ENCODE measurements at places on chromosomes 3 and 15.

GRCh38 chr3:8239718-8240695 is 261.6 kb upstream of the LMCD1 start:
- peak; percentile 34 for DNase-seq

DNA sequence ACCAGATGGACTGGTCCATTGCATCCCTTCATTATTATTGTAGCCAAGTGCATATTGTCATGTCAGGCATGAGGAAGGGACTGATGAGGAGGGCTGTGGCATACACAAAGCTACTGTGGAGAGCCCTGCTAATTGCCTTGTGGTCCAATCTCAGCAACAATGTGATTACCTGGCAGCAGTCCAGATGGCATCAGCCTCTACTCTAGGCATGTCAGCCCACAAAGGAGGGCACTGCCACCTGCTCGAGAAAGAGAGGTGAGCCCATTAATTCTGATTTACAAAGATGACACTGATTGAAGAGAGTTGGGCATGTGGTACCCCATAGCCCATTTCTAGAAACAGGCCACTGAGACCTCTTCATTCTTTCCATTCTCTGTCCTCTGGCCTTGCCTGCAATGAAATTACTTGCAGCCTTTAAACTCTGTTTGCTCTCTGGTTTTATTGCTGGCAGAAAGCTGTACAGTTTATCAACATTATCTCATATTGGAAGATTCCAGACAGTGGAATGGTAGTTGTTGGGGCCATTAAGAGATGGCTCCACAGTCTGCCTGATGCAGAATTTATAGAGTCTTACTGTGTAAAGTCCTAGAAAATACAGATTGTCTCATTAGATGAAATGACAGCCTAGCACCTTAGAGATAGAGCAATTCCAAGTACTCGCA is 307.7 kb downstream of the ARPP21 start:
- DNase-seq, result no peak

DNA sequence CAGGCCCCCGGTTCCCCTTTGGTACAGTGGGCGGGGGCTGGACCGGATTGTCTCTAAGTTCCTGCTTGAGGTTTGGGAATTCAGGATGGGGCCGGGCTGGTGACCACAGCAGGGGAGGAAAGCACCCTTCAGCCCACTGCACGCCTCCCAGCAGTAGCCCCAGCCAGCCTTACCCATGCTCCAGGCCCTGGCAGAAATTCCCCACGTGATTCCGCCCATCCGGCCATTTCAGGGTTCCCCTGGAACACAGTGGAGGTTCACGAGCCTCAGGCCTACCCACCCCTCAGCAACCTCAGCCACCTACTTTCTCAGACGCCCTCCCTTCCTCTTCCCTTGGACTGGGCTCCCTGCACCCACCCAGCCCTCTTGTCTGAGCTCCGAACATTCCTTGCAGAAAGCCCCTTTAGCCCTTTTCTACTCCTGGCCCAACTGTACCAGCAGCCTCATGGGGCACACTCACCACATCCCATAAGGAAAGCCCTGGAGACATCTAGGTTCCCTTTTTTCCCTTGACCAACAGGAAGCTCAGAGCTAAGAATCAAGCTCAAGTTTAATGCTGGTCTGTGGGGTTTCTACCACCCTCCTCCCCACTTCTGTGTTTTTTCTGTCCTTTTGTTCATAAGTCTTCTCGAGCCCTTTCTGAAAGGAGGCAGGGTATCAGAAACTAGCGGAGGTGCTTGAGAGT is 11.5 kb downstream of the ALS2CL start:
- no peak for DNase-seq

GRCh38 chr3:86923071-86923491 is 67.9 kb downstream of the VGLL3 start:
- no peak for DNase-seq

DNA sequence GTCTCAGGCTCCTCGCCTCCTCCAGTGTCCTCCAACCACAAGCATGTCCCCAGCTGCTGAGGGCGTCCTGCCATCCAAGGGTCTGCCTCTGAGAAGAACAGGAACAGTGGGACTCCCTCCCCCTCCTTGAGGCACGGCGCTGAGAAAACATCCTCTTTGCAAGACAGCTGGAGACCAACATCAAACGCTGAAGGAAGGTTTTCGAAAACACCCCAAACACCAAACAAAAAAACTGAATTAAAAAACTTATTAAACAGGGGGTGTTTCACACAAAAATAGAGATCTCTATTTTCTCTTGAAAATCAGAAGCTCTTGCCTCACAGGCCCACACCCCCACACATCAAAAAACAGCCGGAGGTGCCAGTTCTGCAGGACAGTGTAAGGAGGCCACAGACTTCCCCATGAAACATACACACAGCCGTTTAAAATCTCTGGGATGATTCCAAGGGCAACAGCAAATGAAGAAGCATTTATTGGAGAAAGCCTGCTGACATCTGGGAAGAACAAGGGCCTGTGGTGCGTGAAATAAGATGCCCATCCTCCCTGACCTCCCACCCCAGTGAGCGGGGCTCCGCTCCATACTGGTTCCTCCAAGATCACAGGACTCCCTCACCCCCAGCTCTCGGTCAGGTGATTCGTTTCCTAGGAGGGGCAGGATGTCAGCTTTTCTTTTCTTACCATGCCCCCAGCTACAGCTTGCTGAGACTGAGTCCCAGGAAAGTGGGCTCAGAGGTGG is 71.3 kb downstream of the NUP210 start:
- DNase-seq, result peak; percentile 60

DNA sequence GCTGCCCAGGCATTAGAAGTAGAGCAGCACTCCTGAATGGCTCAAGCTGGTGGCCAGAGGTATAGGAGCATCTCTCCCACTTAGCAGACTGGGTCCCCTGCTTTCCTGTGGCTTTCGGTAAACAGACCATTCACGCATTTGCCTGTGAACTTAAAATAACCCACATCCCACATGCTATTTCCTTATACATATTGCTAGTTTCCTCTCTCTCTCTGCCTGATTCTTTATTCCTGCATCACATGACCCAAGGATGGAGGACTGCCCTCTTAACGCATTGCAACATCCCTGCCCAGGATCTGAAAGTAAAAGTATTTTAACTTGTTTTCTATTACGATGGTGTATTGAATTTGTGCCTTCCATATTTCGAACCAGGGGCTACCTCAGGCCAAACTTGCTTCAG is 43.4 kb upstream of the NLGN1 start:
- no peak for DNase-seq

DNA sequence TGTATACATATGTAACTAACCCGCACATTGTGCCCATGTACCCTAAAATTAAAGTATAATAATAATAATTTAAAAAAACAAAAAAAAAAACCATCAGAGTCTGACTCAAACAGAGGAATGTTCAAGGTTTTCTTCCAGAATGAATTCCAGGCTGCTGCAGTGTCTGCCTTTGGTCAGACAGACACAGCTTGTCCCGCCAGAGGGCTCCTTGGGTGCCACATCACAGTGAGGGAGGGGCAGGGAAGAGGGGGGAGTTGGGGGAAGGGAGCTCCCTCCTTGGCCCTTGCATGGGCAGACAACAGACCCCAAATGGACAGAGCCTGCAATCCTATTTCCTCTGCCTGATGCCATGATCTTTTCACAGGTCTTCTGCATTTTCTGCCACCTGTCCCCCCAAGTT is 36.5 kb downstream of the ITGB5 start:
- no peak for DNase-seq

- no peak for DNase-seq
Measured at GRCh38 chr3:171791692-171792076, 18.6 kb downstream of the PLD1 start.

DNA sequence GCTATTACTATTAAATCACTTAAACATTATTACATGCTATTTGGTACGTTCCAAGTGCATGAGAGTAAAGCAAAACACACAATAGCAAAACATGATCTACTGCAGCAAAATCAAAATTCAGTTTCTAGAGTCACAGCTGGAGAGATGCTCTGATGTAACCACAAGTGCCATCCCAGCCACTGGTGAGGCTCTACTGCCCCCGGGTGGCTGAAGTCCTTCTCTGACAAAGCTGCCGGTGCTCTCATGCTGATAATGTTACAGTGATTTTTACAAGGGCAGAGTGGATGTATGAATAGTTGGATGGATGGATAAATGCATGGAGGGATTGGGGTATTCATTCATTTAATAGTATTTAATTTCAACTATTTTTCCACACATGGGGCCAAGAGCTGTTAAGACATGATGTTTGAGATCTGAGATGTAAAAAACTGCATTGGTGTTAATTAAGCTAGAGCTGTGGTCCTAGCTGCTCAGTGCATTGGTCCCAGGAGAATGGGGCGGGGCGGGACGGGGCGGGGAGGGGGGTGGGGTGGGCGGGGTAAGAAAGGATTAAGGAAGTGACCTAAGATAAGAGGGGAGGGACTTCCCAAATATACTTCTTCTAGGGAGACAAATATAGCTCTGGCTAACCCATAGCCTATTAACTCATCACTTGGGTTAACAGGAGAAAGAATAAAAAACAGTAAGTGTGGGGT is 5.3 kb upstream of the SPESP1 start:
- DNase-seq, result peak; percentile 62

- DNase-seq, result no peak
Measured at GRCh38 chr3:94402126-94402525, 339.3 kb downstream of the NSUN3 start.

- DNase-seq, result no peak
Measured at GRCh38 chr3:52408466-52408865, 36.4 kb downstream of the SEMA3G start.

GRCh38 chr3:143328451-143328850 is 208.9 kb downstream of the CHST2 start:
- DNase-seq, result no peak

DNA sequence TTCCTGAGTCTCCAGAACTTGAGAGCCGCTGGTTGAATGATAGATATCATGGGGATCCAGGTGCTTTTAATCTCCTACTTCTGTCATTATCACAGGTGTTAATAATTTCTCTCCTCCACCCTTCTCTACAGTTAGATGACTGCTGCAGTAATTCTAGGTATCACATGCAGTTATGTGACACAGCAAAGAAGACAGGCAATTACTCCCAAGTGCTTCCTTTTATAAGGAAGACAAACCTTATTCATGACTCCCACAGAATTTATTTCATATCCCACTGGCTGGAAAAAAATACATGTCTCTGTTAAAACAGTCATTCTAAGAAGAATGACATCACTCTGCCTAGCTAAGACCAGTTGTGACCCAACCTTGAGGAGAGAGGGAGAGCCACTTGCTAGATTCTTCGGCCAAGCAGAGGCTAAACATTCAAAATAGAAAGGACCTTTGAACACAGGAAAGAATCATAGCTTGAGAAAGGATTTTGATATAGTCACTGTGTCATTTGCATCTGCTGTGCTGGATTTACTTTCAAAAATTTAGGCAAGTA is 500.6 kb downstream of the SI start:
- DNase-seq, result no peak

GRCh38 chr3:173253471-173253870 is 112.4 kb upstream of the SPATA16 start:
- DNase-seq, result no peak

- peak; percentile 31 for DNase-seq
Measured at GRCh38 chr15:57640930-57641682, 49.4 kb downstream of the MYZAP start.

DNA sequence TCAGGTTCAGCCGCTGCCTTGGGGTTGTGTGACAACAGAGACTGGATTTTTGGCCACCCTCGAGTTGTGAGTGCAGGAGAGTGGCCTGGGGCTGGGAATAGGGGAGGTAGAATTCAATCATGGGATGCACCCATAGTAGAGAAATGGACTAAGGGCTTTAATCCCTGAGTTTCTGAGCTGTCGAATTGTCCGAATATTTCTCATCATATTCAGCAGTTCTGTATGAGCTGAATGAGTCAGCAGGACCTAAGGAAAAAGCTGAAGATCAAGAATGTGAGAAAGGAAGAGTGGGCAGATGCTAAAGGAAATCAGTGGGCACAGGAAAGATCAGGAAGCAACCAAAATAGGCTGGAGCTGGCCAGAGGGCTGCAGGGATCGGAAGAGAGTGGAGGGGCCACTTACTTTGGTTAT is 44.4 kb upstream of the SACM1L start:
- no peak for DNase-seq

DNA sequence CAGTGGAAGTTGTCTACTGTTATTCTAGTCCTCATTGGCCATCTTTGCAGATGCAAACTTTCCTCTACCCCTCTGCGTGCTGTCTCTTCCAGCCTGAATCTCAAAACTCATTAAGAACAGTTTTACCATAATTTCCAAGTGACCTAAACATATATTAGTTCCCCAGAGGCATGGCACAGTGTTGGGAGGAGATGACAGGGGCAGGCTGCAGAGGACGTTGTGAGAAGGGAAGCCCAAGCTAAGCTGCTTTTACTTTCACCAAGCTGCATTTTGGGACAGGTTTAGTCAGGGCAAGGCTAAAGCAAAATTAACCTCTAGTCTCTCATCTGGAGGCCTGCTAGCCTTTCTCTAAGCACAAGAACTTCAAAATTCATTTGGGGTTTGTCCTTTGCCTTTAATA is 318.6 kb upstream of the SATB1 start:
- DNase-seq, result peak; percentile 34

DNA sequence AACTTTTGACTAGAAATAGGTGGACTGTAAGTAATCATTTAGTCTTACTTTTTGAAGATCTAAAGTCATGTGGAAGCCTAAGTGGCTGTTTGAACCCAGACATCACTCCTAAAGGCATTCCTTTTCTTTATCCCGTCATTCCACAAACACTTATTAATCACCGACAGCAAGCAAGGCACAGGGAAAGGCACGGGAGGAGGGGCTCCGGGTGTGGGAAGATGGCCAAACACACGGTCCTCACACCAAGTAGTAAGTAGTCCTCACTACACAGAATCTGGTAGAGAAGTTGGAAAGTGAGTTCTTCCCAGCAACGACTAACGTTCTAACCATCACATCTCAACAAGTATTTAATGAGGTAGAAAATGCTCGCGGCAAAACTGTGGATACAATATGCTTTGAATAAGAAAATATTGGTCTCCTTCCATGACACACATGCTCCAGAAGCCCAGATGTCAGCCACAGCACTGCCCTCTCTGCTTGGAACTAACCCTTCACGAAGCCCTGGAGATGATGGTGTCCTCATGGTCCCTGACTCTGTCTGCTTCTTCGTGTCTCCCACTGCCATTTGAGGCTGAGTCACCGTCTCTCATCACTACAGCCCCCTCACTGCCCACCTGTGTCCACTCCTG is 202.2 kb downstream of the OPA1 start:
- DNase-seq, result no peak

GRCh38 chr3:34533451-34533850 is 735.0 kb downstream of the PDCD6IP start:
- no peak for DNase-seq

- DNase-seq, result no peak
Measured at GRCh38 chr3:52200981-52201679, 3.2 kb downstream of the ALAS1 start.

GRCh38 chr3:2992534-2992933 is 117.6 kb downstream of the IL5RA start:
- DNase-seq, result no peak

DNA sequence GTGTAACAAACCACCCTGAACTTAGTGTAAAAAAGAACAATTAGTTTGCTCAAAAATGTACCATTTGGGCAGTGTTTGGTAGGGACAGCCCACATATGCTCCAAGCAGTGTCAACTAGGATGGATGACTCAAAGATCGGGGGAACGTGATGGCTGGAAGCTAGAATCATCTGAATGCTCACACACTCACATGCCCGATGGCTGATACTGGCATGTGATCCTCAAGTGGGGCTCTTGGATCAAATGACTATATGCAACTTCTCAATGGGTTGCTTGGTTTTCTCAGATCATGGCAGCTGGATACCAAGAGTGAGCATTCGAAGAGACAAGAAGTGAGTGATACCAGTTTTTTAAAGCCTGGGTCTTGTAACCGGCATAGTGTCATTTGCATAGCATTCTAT is 335.9 kb upstream of the KCNMB2 start:
- no peak for DNase-seq
